ENCODE measurements at places on chromosomes 4 and X.

DNA sequence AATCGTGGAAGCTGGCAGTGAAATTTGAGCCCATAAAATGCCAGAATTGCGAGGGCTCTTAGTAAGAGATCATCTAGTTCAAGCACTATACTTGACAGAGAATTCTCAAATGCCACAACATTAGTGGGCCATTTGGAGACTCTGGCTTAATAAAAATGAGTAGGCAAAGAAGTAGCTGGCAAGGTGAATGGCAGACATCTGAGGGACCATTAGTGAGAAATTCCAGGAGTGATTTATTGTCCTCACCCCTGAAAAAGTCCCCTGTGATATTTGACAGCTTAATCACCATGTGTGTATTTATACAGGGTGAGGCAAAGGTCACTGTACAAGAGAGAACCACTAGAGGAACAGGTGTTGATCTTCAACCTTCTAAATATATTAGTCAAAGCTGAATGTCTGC lies 207.5 kb downstream of the CHRDL1 start:
- no peak for DNase-seq

DNA sequence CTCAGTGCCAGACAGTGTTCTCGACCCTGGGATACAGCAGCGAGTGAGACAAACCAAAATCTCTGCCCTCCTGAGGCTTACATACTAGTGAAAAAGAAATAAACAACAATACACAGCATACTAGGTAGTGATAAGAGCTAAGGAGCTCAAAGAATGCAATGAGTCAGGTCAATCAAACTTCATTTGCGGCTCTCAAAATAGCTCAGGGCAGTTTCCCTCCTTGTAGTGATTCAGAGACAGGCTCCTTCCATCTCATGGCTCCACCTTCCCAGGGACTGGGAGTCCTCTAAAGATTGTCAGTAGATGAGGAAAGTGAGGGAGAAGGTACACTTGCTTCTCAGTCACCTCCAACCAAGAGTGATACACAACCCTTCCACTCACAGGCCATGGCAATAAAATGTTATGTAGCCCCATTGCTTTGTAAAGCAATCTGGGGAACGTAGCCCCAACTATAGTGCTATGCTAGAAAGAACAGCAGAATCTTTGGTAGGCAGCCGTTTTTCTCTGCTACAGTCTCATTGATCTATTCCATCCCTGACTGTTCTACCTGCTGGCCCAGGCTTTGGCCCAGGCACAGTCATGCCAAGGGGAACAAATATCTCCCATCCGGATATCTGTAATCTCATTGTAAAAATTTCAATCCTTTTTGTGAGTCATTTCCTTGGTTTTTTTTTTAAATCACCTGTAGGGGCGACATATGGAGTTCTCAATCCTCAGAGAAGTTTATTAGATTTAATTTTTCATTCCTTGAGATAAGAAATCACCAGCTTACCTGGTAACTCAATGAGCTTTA lies 183.1 kb upstream of the S100G start:
- no peak for DNase-seq

DNA sequence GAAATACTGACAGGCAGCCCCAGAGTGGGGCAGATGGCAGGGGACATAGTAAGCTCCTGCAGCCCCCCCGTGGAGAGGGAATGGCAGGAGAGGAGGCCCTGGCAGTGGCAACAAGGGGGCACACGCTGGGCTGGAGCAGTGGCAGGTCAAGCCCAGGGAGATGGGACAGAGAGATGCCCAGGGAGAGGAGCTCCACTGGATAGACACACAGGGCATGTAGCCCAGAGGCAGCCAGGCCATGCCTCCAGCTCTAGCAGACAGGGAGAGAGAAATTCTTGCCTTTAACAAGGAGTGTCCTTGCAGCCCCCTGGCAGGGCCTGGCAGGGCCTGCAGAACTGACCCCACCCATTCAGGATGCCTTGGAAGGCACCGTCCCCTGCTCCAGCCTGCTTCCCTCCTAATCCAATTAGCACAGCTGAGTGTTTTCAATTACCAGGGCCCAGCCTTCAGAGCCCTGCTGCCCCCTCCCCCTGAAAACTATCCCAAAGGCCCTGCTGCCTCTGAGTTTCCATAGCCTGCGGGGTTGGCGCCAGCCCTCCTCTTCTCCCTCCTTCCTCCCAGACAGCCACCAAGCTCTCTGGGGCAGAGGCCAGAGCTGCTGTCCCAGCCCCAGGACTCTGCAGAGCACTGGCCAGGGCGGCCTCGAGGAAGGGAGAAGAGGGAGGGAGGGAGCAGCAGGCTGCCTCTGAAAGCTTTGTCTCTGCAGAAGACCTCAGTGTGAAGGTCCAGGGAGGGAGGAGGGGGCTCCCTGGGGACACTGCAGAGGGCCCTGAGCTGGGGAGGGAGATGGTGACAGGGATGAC lies 12.5 kb downstream of the L1CAM start:
- DNase-seq = no peak

- DNase-seq = no peak
Measured at GRCh38 chr4:128516301-128516969, 228.8 kb upstream of the PGRMC2 start.

- no peak for DNase-seq
Measured at GRCh38 chr4:92334716-92335350, 31.1 kb downstream of the GRID2 start.

- DNase-seq = no peak
Measured at GRCh38 chrX:134727363-134727762, 69.1 kb upstream of the PLAC1 start.

DNA sequence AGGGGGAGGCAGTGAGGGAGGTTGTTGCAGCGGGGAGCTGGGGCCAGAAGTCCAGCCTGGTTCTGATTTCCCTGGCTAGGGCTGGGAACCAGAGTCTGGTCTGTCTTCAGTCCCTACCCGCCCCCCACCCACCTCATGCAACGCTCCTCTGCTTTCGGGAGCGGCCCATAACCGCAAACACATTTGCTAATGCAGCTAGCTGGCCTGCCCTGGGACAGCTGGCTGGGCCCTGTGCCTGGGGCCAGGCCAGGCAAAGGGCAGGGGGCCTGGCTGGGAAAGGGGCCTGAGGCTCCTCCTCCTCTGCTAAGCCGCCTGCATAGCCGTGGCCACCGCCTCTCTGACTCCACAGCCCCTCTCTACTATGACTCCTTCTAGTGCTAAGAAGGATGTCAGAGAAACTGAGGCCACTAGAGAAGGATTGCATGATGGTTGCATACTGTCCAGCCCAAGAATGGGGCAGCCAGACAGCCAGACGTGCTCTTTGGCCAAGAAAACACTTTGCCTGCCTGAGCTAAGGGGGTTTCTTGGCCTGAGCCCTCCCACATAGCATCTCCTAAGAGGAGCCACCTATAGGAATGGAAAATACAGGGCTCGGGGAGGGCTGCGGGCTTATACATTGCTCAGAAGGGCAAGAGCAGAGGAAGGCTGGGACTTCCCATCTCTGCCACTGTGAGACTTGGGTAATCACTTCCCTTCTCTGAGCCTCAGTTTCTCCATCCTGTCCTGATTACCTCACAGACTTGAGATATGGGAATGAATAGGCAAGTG lies 76.9 kb downstream of the PJA1 start:
- no peak for DNase-seq

DNA sequence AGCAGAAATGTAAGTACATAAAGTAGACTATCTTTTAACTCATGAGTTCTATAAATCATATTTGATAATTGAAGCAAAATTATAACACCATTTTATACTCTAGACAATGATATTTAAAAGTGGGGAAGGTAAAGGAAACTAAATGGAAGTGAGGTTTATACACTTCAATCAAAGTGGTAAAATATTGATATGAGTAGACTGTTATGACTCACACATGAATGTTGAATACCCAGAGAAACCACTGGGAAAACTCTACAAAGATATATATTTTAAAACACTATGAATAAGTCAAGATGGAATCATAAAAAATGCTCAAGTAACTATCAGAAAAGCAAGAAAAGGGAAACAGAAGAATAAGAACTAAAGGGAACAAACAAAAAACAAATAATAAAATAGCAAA lies 8.4 kb downstream of the VSIG1 start:
- DNase-seq = no peak

GRCh38 chr4:79923281-79923680 lies 149.7 kb downstream of the ANTXR2 start:
- DNase-seq = no peak

DNA sequence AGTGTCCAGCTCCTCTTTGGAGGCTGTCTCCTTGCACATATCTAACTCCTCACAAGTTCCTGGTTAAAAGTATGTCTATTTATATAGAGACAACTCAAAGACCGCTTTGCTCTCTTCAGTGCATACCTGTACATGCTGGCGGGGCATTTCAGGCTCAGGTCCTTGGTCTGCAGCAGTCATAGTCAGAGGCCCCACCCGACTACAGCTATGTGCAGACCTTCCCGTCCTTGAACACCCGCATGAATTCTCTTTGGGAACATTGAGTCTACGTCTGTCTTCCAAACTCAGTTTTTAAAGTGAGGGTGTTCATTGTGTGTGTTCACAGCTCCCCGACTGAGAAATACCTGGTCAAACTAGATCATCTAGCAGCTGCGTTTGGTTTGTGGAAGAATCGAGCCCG lies 4.2 kb downstream of the BCOR start:
- no peak for DNase-seq

DNA sequence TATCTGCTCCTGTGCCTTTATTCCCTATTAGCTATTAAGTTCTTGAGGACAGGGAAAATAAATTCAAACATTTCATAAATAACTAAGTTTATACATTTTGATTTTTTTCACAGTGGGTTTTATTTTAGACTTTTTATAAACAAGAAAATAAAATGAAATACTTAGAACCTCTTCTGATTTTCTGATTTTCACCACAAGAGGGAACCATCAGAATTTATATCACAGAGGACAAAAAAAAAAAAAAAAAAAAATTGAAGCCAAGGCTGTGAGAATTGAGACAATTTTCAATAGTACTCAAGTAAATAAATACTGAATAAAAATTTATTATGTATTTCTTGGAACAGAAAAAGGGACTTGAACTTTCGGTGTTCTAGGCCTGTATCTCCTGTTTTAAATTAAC lies 288.1 kb downstream of the SH3BGRL start:
- no peak for DNase-seq
